ENCODE measurements at places on chromosomes 2 and 18.

DNA sequence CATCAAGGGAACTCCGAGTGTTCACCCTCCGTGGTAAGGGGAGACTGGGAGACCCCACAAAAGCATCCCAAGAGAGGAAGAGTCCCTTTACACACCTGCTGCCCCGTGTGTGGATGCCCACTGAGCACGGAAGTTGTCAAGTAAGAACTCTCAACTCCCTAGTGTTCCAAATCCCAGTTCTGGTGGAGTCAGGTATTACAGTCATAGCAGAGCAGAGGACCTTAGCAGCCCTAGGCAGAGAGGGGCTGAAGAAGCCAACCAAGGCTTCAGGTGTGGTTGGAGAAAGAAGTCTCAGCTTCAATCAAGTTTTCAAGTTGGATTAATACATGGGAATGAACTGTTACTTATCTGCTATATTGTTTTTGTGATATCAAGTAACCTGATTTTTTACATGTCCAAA is 512.5 kb downstream of the RNF144A start:
- no peak for DNase-seq

GRCh38 chr18:8734496-8734895 is 29.1 kb downstream of the MTCL1 start:
- no peak for DNase-seq

- DNase-seq = no peak
Measured at GRCh38 chr18:35324926-35325655, 19.1 kb downstream of the ZNF24 start.

- DNase-seq = no peak
Measured at GRCh38 chr18:22343613-22344012, 74.1 kb downstream of the CTAGE1 start.

GRCh38 chr18:57767259-57768050 is 35.7 kb downstream of the ATP8B1 start:
- no peak for DNase-seq

DNA sequence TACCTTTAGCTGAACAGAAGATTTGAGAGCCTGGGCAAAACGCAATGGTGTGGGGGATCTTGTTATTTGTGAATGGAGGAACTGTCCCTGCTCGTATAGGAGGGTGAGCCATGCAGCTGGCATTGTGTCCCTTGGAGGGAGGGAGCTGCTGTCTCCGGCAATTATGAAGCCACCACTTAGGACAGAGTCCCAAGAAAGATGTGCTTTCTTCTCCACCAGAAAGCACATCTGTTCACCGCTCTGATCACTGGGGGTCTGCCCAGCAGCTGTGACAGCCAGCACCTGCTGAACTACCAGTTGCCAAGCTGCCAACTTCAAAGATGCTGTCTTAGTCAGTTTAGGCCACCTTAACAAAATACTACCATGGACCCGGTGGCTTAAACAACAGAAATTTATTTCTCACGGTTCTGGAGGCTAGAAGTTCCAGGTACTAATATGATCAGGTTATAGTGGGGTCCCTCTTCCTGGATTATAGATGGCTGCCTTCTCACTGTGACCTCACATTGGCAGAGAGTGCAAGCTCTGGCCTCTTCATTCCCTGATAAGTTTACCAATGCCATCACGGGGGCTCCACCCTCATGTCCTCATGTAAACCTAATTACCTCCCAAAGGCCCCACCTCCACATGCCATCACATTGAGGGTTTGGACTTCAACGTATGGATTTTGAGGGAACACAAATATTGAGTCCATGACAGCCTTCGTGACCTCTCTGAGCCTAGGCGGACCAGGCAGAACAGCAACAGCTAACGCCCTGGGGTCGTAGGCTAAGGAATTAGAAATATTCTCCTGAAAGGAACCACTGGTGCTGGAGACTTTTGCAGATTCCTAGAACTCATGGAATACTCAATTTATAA is 148.3 kb downstream of the RHBDD1 start:
- no peak for DNase-seq

GRCh38 chr2:241771286-241772062 is 5.1 kb upstream of the GAL3ST2 start:
- no peak for DNase-seq

GRCh38 chr2:147888680-147889079 is 43.9 kb downstream of the ACVR2A start:
- DNase-seq = no peak
